Calu3 (cell line): ENCODE measurements at places on chromosomes 5 and 9. TPM values are rescaled to one million over a fixed set of nuclear protein-coding genes. Genes with fewer than 3 reads are reported as not detected.

The FOXD4L5 gene
- total RNA-seq = 0.59 and 0.68 TPM in 2 replicates

The CDC14B gene
- total RNA-seq = 26.4 and 29.8 TPM in 2 replicates

The ARHGAP26 gene
- 112 and 118 TPM in 2 replicates for total RNA-seq

The DMRTA1 gene
- 2.8 and 2.9 TPM in 2 replicates for total RNA-seq

The ARID3C gene
- total RNA-seq = not detected in 2 replicates

The HTR4 gene
- not detected in 2 replicates for total RNA-seq

- H3K27ac ChIP-seq = no peak overlapping the region
- peaks cover 10% of the 10 kb centered on the region for H3K36me3 ChIP-seq
- H3K27me3 ChIP-seq = no peaks in the 10 kb centered on the region
- no peak for DNase-seq
Observed at GRCh38 chr9:130957451-130958203, 18.6 kb upstream of the FIBCD1 start.

DNA sequence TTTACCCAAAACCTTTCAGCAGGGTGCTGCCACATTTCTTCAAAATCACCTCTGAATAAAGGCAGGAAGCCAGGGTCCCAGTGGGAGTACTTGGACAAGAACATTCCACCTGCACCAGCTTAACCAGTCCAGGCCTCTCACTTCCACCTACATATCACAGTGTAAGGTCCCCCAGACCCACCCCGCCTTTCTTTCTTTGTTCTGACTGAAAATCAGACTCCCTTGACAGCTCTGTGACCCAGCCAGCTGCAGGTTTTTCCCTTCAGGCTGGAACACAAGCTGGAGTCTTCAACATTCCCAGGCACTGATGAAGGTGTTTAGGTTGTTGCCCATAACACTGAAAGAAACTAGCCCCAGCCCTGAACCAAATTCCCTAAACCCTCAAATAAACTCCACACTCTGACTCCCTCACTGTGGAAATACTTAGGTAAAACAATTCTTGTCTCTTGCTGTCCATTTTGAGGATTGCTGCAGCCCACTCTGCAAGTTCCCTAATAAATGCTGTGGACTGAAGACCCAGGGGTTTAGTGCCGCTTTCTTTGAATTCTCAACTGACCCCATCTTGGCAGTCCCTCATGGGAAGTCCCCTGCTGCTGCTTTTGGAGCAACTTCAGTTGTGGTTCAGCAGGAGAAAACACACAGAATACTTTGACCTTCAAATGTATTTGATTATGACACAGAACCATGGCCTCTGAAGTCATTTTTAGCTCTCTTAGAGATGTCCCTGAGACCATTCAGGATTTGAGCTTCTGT is 24.8 kb downstream of the P4HA2 start:
- H3K4me1 ChIP-seq = no peaks in the 10 kb centered on the region
- H3K4me3 ChIP-seq = no peak overlapping the region
- no peaks in the 10 kb centered on the region for H3K27me3 ChIP-seq
- peaks cover under 1% of the 10 kb centered on the region for H3K36me3 ChIP-seq

- no peak overlapping the region for H3K27ac ChIP-seq
- H3K27me3 ChIP-seq = no peaks in the 10 kb centered on the region
- DNase-seq = no peak
- no peak overlapping the region for H3K4me3 ChIP-seq
Observed at GRCh38 chr9:136061405-136061804, 33.7 kb downstream of the NACC2 start.

- H3K4me1 ChIP-seq = peaks cover 14% of the 10 kb centered on the region
- H3K4me3 ChIP-seq = no peak overlapping the region
- no peaks in the 10 kb centered on the region for H3K27me3 ChIP-seq
- no peak for DNase-seq
Observed at GRCh38 chr5:40674661-40675235, 5.0 kb upstream of the PTGER4 start.

GRCh38 chr5:1019001-1019905 is 10.7 kb downstream of the NKD2 start:
- no peaks in the 10 kb centered on the region for H3K4me1 ChIP-seq
- H3K36me3 ChIP-seq = no peaks in the 10 kb centered on the region
- H3K4me3 ChIP-seq = no peak overlapping the region

- peak overlapping the region; percentile 60 for H3K27ac ChIP-seq
- no peaks in the 10 kb centered on the region for H3K27me3 ChIP-seq
- no peaks in the 10 kb centered on the region for H3K36me3 ChIP-seq
- no peak overlapping the region for H3K4me3 ChIP-seq
- no peak for DNase-seq
Observed at GRCh38 chr9:12875191-12875590, 100.4 kb downstream of the LURAP1L start.

GRCh38 chr5:75281716-75282465 is 45.2 kb upstream of the ANKRD31 start:
- H3K4me3 ChIP-seq = no peak overlapping the region
- H3K27me3 ChIP-seq = no peaks in the 10 kb centered on the region
- no peak for DNase-seq
- no peak overlapping the region for H3K27ac ChIP-seq
- no peaks in the 10 kb centered on the region for H3K36me3 ChIP-seq

DNA sequence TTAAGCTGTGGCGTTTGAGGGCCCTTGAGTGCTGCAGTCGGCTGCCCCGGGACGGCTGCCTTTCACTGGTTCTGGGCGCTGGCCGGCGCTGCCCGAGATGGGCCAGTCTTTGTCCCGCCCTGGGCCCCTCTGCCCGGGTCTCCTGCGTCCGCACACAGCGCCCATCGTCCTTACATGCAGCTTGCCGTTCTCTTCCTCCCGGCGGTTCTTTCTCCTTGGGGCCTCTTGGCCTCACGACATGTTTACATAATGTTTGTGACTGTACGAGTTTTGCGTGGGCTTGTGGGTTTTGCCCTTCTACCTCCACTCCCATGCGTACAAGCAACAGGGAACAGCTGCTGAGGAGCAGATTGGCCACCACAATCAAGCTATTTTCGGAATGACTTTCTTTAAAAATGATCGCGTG is 618 bp downstream of the TNPO1 start:
- peak overlapping the region; percentile 81 for H3K27ac ChIP-seq
- H3K27me3 ChIP-seq = no peaks in the 10 kb centered on the region
- peaks cover 32% of the 10 kb centered on the region for H3K36me3 ChIP-seq
- DNase-seq = peak; percentile 50

DNA sequence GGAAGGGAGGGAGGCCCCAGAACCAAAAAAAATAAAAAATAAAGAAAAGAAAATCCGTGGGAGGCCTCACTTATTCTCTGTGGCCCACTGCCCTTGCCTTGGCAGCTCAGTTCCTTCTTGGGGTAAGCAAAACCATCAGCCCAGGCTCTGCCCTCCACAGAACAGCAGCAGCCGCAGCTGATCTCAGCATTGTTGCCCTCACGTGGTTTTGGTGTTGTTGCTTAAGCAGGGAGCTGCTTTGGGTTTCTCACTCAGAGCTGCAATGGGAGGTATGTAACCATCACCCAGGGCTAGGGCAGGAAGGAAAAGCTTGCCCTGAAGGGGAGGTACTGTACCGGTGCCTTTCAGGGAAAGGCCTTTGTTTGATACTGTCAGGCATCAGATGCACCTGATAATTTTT is 374.7 kb upstream of the WWC1 start:
- no peaks in the 10 kb centered on the region for H3K4me1 ChIP-seq
- no peaks in the 10 kb centered on the region for H3K36me3 ChIP-seq
- no peak overlapping the region for H3K4me3 ChIP-seq
- no peak overlapping the region for H3K27ac ChIP-seq
- peaks cover 72% of the 10 kb centered on the region for H3K27me3 ChIP-seq

DNA sequence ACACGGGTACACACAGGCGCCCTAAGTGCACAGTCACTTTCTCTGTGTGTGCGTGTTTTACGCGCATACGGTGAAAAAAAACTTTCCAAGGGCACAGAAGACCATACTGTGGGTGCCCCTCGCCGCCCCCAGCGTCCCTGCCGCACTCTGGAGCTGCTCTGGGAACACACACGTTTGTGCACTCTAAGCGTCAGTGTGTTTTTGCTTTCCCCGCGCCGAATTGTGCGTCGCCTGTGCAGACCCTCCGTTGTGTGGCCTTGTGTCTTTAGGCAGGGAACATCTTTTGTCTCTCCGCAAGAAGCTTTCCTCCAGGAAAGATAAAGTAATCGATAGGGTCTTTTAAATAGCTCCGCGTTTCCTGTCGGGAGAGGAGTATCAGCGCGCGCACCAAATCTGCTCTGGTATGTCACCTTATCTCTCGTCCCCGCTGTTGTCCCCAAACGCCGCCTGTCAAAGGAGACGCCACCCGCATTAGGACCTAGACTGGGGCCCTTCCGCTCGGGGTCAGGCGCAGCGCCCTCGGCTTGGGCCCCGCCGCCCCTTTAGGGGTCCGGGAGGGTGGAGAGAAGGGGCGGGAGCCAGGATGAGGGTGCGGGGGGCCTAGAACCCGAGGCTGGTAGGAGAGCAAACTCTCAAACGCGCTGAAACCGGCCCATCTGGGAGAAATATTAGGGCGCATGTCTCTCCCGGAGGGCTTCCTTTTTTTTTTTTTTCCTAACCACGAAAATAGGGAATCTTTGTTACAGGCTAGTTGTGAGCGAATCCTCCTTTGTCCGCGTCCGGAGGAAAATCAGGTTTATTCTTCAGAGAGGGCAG is 10.5 kb upstream of the NKX2-5 start:
- H3K4me3 ChIP-seq = no peak overlapping the region
- H3K27ac ChIP-seq = no peak overlapping the region
- H3K27me3 ChIP-seq = peaks cover 94% of the 10 kb centered on the region
- H3K36me3 ChIP-seq = no peaks in the 10 kb centered on the region
- no peaks in the 10 kb centered on the region for H3K4me1 ChIP-seq

GRCh38 chr5:75239681-75240080 is 3.0 kb upstream of the ANKRD31 start:
- no peak overlapping the region for H3K27ac ChIP-seq
- no peaks in the 10 kb centered on the region for H3K27me3 ChIP-seq

- H3K4me1 ChIP-seq = peaks cover 13% of the 10 kb centered on the region
- H3K36me3 ChIP-seq = no peaks in the 10 kb centered on the region
- H3K27ac ChIP-seq = no peak overlapping the region
- no peak overlapping the region for H3K4me3 ChIP-seq
- peaks cover 76% of the 10 kb centered on the region for H3K27me3 ChIP-seq
Observed at GRCh38 chr5:170302653-170303501, 5.3 kb upstream of the LCP2 start.

GRCh38 chr9:133731876-133732638 is 6.1 kb downstream of the SARDH start:
- no peak overlapping the region for H3K4me3 ChIP-seq
- DNase-seq = no peak
- peaks cover 3% of the 10 kb centered on the region for H3K36me3 ChIP-seq
- H3K27me3 ChIP-seq = peaks cover 57% of the 10 kb centered on the region
- H3K27ac ChIP-seq = no peak overlapping the region

DNA sequence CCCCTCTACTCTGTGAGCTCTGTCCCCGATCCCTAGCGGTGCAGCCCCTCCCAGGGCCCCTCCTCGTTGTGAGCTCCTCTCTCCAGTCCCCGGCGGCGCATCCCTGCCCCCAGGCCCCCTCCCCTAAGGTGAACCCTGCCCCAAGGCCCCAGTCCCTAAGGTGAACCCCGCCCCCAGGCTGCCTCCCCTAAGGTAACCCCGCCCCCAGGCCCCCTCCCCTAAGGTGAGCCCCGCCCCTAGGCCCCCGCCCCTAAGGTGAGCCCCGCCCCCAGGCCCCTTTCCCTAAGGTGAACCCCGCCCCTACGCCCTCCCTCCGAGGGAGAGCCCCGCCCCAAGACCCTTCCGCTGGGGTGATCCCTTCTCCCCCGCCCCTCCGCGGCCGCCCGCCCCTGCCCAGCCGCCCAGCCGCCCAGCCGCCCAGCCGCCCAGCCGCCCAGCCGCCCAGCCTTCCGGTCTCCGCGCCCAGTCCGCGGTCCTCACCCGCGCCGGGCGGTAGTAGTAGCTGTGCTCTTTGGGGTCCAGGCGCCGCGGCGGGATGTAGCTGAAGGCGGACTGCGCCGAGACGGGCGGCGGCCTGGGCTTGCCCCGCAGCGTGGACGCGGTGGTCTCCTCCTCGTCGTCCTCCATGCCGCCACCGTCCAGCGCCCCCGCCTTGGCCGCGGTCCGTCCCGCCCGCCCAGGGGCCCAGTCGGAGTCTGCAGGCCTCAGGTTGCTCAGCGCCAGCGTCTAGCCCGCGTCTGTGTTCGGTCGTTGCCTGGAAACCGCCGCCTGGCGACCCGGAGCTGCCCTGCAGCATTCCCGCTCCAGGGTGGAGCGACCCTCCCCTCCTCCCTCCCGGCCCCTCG is at the start of gene CFAP90:
Gene CFAP90, minus strand, starts transcription at position 739 of the 845 bp plus-strand sequence. Its CDS starts 112 bp downstream, at position 627.
- H3K4me1 ChIP-seq = no peaks in the 10 kb centered on the region
- peak within 1 kb of the TSS; percentile 52 for H3K4me3 ChIP-seq
- no peak within 1 kb of the TSS for H3K27ac ChIP-seq
- H3K36me3 ChIP-seq = no peaks in the 10 kb centered on the region
- DNase-seq = peak; percentile 51

GRCh38 chr9:114001410-114001685 is 76.8 kb downstream of the AMBP start:
- H3K36me3 ChIP-seq = peaks cover 4% of the 10 kb centered on the region
- no peak overlapping the region for H3K4me3 ChIP-seq
- no peaks in the 10 kb centered on the region for H3K27me3 ChIP-seq

DNA sequence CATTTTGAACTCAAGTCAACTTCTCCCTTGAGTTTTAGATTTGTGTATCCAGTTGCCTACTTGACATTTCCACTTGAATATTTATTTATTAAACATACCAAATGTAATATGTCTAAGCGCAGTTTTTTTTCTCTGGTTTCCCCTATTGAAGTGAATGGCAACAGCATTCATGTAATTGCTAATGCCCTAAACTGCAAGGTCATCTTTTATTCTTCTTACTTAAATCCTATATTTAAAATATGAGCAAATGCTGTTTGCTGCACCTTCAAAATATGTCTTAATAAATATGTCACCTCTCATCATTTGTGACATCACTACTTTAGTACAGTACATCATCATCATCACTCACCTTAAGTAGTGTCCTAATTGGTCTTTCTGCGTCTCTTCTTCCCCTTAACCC is 22.4 kb downstream of the SMAD5 start:
- DNase-seq = no peak
- H3K36me3 ChIP-seq = peaks cover 37% of the 10 kb centered on the region
- no peaks in the 10 kb centered on the region for H3K27me3 ChIP-seq
- no peak overlapping the region for H3K4me3 ChIP-seq

GRCh38 chr5:56950626-56951125 is 1.2 kb downstream of the MIER3 start:
- peak; percentile 50 for DNase-seq
- peak overlapping the region; percentile 82 for H3K4me3 ChIP-seq
- H3K36me3 ChIP-seq = peaks cover 37% of the 10 kb centered on the region
- no peaks in the 10 kb centered on the region for H3K27me3 ChIP-seq
- H3K4me1 ChIP-seq = peaks cover 22% of the 10 kb centered on the region
- peak overlapping the region; percentile 28 for H3K27ac ChIP-seq

DNA sequence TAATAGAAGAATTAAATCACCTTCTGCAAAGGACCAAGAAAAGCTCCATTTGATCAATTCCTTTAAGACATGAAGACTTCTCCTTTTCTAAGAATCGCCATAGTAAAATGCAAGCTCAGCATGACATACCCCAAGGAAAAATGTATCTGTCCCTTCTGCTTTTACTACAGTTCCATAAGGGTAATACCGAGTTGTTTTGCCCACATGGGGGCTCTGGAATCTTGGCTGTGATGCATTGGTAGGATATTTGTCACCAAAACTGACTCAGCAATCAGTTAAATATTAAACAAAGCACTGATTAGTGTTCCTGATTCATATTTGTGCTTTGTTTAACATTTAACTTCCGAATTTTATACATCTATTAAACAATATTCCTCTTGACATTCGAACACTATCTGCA is 24.3 kb upstream of the KCNIP1 start:
- H3K36me3 ChIP-seq = no peaks in the 10 kb centered on the region
- no peak overlapping the region for H3K4me3 ChIP-seq
- no peaks in the 10 kb centered on the region for H3K27me3 ChIP-seq
